ENCODE measurements at places on chromosomes 12 and 14.

DNA sequence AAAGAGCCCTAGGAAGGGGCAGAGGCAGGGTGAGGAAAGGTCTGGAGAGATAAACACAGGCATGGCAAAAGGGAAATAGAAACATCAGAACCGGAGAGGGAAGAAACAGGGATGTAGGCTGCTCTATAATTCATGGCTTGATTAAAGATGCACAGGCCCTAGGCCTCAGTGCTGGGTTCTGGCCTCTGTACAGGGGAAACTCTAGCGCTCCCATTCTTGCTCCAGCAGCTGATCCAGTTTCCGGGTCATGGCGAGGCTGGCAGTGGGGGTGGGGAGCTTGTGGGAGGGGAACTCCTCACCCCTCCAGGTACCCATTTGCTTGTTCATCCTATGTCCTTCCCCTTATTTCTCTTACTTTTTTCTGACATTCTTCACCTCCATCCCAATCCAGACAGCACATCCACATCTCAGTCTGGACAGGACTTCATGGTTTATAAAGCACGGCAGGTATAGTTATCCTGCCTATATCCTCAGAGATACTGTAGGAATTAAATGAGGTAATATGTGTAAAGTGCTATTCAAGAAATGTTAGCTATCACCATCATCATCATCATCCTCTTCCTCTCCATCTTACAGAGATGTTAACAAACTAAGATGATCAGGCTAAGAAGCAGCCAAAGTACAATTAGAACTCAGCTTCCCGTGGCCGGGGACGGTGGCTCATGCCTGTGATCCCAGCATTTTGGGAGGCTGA is 8.0 kb upstream of the GPR84 start:
- no peak for DNase-seq

DNA sequence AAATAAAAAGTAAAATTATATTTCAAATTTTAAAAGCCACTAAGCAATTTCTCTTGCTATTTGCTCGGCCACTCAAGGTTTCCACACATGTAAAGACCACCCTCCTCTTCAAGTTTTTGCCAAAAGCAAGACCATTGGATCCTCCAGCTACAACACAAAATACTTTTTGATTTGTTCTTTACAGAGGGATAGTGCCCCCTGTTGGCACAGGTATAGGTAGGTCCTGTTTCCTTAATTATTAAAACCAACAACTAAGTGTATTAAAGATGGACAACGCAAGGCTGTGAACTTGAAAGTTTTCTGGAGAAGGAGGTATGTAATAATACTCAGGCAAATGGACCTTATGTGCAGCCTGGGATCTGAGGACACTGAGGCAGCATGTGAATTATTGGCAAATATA is 23.8 kb downstream of the ATP6V1D start:
- DNase-seq, result peak; percentile 12

DNA sequence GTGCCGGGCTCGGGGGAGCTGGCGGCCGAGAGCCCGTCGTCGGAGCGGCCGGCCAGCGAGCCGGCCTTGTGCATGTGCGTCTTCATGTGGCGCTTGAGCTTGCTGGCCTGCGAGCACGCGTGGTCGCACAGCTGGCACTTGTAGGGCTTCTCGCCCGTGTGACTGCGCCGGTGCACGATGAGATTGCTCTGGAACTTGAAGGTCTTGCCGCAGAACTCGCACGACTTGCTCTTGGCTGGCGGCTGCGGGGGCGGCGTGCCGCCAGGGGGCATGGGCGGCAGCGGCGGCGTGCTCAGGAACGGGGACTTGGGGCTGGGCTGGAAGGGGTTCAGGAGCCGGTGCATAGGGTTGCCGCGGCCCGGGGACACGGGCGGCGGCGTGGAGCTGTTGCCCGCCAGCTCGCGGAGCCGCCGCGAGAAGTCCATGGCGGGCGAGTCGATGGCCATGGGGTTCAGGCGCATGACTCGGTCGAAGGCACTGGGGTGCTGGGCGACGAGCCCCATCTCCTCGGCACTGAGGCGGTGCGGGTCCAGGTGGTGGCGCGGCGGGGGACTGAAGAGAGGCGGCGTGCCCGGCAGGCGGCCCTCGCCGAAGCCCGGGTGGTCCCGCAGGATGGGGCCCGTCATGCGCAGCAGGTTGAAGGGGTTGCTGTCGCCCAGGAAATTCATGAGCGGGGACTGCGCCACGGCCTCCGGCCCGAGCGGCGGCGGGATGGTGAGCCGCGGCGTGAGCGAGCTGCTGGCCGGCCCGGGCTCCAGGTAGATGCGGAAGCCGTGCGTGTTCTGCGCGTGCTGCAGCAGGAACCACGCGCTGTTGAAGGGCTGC is 96.5 kb downstream of the BCL11B start:
- DNase-seq, result no peak

DNA sequence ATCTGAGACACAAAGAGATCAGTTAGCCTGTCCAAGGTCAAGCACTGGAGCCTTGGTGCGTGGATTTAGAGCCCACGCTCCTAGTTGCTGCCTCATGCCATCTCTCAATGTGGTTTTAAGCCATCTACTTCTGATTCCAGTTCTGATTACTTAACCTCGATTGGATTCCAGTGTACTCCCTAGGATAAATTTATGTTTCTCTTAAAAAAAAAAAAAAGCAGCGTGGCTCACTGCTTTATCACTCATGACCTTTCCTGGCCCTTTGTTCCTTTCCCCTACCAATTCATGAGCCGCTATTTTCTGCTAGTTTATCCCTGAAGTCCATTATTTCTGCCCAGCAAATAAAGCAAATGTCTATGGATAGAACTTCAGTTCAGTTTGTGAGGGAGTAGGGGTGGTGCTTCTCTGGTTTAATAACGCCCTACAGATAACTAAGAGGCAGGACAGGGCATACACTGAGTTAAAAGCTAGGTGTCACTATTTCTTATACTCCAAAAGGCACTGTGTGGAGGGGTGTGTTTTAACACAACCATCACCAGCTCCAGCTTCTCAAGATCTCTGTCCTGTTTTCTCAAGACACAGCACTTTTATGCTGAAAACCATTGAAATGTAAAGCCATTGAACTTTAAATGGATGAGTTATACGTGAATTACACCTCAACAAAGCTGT is 9.8 kb upstream of the PARP11 start:
- peak; percentile 30 for DNase-seq

DNA sequence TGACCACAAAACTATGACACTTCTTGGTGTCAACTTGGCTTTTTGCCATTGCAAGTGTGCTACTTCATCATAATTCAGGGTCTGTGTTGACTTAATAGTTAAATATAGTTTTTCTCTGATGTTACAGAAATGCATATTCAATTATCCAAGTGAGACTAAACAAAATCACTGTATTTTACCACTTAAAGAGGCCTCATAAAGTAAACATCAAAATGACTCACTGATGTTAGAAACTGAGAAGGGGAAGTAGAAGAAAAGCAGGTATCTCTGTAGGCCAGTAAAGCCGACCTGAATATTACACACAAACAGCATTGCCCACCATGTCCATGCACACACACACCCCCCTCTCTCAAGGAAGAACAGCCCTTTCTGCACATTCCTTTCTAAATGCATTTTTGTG is 55.4 kb downstream of the RPAP3 start:
- no peak for DNase-seq

DNA sequence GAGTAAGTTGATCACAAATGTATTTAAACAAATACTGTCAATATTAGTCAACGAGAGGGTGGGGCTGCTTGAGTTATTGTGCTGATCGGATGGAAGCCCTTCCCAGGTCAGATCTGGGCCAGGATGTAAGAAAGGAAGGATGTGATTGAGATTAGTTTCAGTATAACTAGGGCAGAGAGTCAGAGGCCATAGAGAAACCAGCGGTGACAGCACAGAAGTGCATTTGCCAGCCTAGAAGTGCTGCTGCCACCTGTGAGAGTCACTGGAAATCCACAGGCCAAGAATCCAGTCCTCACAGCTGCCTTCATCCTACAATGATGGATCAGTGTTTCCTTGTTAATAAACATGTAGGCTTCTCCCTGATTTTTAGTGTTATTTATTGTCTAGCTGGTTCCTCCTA is 9.8 kb upstream of the FERMT2 start:
- peak; percentile 26 for DNase-seq

GRCh38 chr12:6635856-6636531 is at the start of gene LPAR5:
Gene LPAR5 (minus strand): TSS chr12:6635959. CDS start chr12:6621248, 14,711 bp downstream.
- DNase-seq, result peak; percentile 19
